ENCODE measurements at places on chromosomes 13 and 19. TPM values are rescaled to one million over a fixed set of nuclear protein-coding genes. Genes with fewer than 3 reads are reported as not detected.

DNA sequence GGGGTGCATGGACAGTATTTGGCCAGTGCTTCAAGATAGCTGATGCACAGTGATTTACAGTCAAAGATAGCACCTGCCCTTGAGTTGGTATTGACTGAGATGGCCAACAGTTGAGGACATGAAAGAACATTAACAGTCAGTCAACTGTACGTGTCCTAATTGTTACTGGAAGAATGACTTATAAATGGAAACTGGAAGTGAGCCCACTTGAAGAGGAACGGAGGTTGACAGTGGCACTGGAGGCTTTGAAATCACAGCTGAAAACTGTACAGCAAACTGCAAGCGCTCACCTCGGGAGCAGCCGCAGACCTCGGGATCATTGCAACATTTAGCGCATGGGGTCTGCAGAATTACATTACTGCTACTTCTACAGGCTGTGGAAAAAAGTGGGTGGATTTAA lies 77.1 kb downstream of the GGACT start:
- no peak overlapping the region for H3K27ac ChIP-seq
- no peaks in the 10 kb centered on the region for H3K36me3 ChIP-seq
- H3K4me3 ChIP-seq: no peak overlapping the region
- H3K27me3 ChIP-seq: peaks cover 8% of the 10 kb centered on the region
- DNase-seq: no peak

DNA sequence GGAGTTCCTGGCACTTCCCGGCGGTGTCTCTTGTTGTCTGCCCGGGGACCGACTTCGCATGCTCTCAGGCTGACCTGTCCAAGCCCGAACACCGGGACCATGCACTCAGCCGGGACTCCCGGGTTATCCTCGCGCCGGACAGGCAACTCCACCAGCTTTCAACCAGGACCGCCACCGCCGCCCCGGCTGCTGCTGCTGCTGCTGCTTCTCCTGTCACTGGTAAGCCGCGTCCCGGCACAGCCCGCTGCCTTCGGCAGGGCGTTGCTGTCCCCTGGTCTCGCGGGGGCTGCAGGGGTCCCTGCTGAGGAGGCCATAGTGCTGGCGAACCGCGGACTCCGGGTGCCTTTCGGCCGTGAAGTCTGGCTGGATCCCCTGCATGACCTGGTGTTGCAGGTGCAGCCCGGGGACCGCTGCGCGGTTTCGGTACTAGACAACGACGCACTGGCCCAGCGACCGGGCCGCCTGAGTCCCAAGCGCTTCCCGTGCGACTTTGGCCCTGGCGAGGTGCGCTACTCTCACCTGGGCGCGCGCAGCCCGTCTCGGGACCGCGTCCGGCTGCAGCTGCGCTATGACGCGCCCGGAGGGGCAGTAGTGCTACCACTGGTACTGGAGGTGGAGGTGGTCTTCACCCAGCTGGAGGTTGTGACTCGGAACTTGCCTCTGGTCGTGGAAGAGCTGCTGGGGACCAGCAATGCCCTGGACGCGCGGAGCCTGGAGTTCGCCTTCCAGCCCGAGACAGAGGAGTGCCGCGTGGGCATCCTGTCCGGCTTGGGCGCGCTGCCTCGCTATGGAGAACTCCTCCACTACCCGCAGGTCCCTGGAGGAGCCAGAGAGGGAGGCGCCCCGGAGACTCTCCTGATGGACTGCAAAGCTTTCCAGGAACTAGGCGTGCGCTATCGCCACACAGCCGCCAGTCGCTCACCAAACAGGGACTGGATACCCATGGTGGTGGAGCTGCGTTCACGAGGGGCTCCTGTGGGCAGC lies 661 bp downstream of the FREM2 start:
- peaks cover 18% of the 10 kb centered on the region for H3K27me3 ChIP-seq
- no peak overlapping the region for H3K4me3 ChIP-seq
- no peaks in the 10 kb centered on the region for H3K4me1 ChIP-seq
- no peaks in the 10 kb centered on the region for H3K36me3 ChIP-seq
- no peak overlapping the region for H3K27ac ChIP-seq

DNA sequence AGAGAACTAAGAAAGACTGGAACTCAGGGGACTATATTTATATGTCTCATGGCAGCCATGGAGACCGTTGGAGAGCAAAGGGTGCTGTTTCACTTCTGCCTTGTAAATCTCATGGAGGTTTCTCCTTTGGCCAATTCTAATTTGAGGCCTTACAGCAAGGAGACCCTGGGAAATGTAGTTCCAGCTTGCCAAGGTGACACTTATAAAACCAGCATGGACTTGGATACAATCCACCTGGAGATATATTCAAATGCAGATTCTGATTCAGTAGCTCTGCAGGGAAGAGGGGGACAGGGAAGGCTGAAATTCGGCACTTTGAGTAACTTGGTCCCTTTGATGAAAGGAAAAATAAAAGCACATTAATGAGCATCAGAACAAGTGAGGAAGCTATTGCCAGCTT lies 90.0 kb downstream of the OXGR1 start:
- H3K4me1 ChIP-seq: no peaks in the 10 kb centered on the region
- DNase-seq: no peak
- no peak overlapping the region for H3K4me3 ChIP-seq
- H3K27ac ChIP-seq: no peak overlapping the region
- no peaks in the 10 kb centered on the region for H3K36me3 ChIP-seq

- H3K4me3 ChIP-seq: no peak overlapping the region
- H3K4me1 ChIP-seq: peaks cover 29% of the 10 kb centered on the region
- peaks cover 28% of the 10 kb centered on the region for H3K36me3 ChIP-seq
- H3K27me3 ChIP-seq: no peaks in the 10 kb centered on the region
Observed at GRCh38 chr19:29952177-29952576, 10.1 kb downstream of the URI1 start.

DNA sequence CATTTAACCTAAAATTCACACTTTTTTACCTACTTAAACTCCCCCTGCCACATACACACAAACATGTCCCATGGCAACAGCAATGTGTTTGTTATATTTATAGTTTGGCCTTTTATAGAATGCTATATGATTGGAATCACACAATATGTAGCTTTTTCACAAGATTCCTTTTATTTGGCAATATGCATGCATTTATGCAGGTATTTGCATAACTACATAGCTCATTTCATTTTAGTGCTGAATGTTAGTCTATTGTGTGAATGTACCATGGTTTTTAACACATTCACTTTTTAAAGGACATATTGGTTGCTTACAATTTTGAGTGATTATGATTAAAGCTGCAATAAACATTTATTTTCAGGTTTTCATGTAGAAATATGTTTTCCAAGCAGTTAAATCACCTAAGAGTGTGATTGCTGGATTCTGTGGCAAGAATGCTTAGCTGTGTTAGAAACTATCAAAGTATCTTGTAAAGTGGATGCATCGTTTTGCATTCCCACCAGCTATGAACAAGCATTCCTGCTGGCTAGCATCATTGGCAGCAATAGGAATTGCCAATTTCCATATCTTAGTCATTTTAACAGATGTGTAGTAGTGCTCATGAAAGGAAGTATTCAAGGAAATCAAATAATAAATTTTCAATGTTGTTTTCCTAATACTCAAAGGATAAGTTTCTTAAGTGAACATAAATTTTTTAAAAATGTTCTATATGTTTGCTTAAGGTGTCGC lies 557.0 kb downstream of the SLITRK1 start:
- H3K4me3 ChIP-seq: no peak overlapping the region
- no peaks in the 10 kb centered on the region for H3K36me3 ChIP-seq
- no peaks in the 10 kb centered on the region for H3K4me1 ChIP-seq
- no peak for DNase-seq

CYP4F22 gene
- 0.12 TPM for total RNA-seq

KLK15 gene
- total RNA-seq: not detected

MEF2B gene
- 2.9 TPM for total RNA-seq

ZNF112 gene
- total RNA-seq: not detected

PARP4 gene
- total RNA-seq: 33.0 TPM
